ENCODE measurements at places on chromosomes 3 and 15.

GRCh38 chr3:4980229-4981203, 1.3 kb downstream of the BHLHE40 start:
- DNase-seq, result peak; percentile 95

- DNase-seq, result no peak
Measured at GRCh38 chr3:185527364-185527763, 25.0 kb downstream of the LIPH start.

GRCh38 chr3:51968170-51968775, 1.0 kb upstream of the PCBP4 start:
- no peak for DNase-seq

- DNase-seq, result peak; percentile 36
Measured at GRCh38 chr3:39378088-39378487, 5.1 kb upstream of the SLC25A38 start.

- DNase-seq, result no peak
Measured at GRCh38 chr3:108744762-108745161, 12.4 kb downstream of the RETNLB start.

DNA sequence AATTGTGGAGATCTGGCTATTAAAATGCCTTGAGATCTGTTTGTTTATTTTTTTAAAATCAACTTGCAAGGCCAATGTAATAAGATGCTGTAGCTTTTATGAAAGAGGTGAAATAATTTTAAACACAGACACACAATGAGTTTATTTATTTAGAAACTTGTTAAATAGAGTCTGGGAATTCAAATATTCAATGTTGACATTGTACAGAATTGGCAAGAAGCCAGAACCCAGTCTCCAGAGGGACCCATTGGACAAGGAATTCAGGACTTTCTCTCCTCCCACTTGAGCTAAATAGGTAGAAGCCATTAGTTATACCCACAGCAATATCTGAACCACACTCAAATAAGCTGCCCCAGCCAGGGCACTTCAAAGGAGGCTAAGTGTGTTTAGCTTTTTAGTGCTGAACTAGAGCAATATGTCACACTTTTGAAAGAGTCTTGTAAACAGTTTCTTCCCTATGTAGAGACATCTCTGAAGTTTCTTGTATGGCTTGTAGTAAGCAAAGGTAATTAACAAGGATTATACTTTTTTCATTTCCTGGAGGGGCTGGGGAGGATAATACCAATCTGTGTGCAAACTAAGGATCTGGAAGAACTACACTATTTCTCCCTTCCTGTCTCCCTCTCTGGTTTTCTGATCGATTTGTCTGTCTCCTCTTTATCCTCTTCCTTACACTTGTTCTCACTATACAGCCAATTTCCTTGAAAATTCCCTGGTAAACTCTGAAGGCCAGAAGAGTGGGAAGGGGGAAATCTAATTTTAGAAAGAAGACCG, 6.0 kb downstream of the MECOM start:
- DNase-seq, result no peak
